M059J (cell line): ENCODE measurements at places on chromosomes 16 and 17. TPM values are rescaled to one million over a fixed set of nuclear protein-coding genes. Genes with fewer than 3 reads are reported as not detected.

The EFCAB5 gene
- 0.22 and 1.7 TPM in 2 replicates for total RNA-seq

The KRTAP2-2 gene
- total RNA-seq = not detected in 2 replicates

The FKBP10 gene
- 128 and 174 TPM in 2 replicates for total RNA-seq

DNA sequence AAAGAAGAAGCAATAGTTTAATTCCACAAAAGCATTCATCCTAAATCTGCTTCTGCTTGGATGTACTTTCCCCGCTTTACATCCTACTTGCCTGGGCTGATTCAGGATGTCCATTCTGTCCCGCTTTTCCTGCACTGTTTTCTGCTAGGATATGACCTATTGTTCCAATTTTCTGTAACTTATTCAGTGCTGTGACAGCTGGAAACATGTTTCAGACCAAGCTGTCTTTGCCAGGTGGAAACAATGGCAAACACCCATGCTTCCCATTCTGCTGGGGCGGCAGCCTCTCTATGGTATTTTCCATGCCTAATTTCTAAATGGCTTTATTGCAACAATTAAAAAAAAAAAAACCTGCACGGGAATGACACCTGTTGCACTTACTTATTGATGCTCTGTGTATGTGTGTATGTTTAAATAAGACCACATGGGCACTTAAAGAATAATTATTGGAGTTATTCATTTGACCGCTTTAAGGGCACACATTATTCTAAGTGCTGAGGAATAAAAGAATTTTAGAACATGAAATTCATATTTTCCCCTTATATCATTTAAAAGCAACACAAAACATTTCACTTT, 21.0 kb downstream of the COQ7 start:
- no peak for DNase-seq

The SNX20 gene
- total RNA-seq = not detected in 2 replicates

GRCh38 chr16:86508947-86509758, 1.2 kb upstream of the FOXF1 start:
- DNase-seq = peak; percentile 82

- no peak for DNase-seq
Measured at GRCh38 chr16:55508271-55508921, 476 bp upstream of the LPCAT2 start.

The DNAAF8 gene
- 0.81 and 1.4 TPM in 2 replicates for total RNA-seq

GRCh38 chr16:89870440-89870839, 3.0 kb upstream of the TCF25 start:
- no peak for DNase-seq
